ENCODE measurements at places on chromosomes 7 and 10.

- no peak for DNase-seq
Measured at GRCh38 chr7:14924398-14924797, 21.8 kb upstream of the DGKB start.

DNA sequence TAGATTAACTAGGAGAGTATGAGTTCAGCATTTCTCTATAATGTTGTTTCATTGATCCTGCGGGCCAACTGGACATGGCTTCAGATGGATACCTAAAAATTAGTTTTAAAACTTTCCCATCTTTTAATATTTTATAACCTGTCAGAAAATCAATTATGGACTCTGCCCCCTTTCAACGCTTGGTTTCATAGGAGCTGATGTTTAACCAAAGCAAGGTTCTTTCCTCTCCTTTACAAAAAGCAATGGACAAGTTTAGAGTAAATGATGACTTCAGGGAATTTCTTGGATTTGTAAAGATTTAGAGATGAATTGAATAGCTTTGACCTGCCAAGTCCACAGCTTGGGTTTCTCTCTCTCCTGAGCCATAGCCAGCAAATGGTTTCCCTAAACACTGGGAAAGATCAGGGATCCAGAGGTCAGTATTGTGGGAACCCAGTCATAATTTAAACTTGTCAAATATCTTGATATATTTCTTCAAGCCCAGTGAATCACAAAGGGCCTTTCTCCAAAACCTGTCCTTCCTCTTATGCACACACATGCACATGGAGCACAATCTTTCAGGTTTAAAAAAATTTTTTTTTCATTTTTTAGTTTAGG is 177.1 kb downstream of the EVX1 start:
- no peak for DNase-seq

DNA sequence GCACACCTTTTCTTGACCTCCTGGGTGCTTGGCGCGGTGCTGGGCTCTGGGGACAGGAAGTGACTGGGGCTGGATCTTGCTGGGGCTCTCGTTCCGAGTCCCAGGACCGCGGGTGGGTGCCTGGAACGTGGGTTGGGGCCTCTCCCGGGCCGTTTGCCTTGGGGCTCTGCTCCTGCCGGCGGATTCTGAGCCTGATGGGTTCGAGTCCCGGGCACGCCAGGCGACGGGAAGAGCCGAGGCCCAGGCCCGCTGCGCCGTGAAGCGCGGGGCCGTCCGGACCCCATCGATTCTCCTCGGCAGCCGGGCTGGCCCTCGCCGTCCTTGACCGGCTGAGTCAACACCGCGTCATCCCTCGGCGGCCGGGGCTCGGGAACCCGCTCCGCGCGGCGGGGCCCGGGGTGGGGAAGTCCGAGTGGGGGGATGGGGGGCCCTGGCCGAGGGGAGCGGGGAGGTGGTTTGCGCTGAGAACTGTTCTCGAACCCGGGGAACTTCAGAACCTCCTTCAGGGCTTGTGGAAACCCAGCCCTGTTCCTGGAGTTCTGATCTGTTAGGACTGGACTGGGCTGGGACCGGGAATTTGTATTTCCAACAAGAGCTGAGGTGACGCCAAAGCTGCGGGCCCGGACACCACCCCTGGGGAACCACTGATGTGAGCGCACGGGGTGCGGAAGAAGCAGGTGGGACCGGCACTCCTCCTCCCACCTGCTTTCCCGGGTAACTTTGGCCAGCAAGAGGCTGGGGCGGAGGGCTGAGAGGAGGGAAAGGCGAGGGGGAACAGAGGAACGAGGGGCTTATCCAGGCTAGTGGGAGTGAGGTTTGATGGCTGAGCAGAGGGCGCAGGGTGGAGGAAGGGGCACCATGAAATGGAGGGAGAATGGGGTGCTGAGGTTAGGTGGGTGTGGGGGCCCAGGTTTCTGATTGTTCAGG is 6.2 kb downstream of the HHEX start:
- no peak for DNase-seq

DNA sequence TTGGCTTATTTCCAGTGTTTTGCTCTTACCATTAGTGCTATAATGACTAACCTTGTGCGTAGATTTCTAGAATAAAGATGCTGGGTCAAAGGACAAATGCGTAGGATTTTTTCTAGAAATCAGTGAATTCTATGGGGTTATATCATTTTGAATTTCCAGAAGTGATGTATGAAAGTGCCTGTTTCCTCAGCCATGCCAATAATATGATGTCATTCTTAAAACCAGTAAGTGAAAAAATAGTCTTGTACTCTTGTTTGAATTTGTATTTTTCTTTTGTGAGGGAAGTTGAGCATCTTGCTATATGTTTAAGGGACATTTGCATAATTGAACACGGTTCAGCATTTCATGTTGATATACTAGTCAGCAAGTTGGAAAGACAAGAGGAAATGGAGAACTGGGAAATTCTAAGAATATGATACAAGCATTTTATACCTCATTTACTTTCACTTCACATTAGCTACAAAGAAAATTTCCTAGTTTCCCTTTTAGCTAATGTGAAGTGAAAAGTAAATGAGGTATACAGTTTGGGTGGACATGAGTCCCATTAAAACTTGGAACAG is 3.8 kb upstream of the DNAH11 start:
- DNase-seq = no peak

GRCh38 chr7:130417213-130417612 is 23.6 kb downstream of the CEP41 start:
- DNase-seq = no peak

DNA sequence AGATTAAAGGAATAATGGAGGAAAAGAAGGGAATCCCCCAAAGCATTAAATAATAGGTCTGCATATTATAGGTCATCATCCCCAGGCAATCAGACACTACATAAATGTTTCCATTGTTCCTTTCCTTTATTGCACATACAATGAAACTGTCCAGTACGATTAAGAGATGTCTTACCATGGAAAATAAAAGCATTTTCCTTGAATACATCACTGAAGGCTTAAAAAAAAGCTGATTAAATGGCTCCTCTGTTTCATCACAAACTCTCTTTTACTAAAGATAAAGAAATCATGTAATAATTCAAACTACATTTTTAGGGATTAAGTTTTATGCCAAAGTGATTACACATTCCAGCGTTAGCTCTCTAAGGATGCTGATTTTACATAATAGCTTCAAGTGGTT is 316.0 kb downstream of the AGMO start:
- DNase-seq = no peak

DNA sequence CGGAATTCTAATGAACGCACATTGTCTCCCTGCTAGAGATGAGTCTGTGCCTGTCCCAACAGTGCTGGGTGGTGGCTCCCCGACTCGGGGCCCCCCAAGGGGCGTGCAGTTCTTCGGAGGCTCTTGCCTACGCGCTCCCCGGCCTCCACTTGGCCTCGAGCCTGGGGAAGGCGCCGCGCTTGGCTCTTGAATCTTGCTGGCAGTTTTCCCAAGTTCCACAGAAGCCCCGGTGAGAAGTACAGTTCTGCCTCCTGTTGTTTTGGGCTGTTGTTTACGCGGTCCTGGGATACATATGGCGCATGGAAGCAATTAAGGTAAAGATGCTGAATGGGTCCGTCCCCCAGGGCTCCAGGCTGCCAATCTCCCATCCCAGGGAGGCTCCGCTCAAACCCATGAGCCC is 32.6 kb upstream of the UNCX start:
- DNase-seq = no peak

GRCh38 chr10:3452173-3452626 is 279.6 kb upstream of the PITRM1 start:
- DNase-seq = no peak

DNA sequence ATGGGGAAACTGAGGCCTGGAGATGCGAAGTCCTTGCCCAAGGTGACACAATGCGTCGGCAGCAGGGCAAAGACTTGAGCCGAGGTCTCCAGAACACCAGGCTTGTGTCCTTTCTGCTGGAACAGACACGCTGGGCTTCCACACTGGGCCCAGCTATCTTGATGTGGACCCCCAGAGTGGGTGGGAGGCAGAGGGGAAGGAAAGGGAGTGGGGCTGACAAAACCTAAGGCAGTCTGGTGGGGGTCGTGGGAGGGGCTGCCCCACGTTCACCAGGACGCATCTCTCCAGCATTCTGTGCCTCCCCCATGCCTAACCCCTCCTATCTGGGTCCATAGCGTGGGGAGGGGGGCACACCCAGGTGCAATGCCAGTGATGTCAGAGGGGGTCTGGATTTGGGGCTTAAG is 38.1 kb downstream of the PPIF start:
- no peak for DNase-seq

All from T47D (cell line).